ENCODE measurements at places on chromosomes 7 and 10.

DNA sequence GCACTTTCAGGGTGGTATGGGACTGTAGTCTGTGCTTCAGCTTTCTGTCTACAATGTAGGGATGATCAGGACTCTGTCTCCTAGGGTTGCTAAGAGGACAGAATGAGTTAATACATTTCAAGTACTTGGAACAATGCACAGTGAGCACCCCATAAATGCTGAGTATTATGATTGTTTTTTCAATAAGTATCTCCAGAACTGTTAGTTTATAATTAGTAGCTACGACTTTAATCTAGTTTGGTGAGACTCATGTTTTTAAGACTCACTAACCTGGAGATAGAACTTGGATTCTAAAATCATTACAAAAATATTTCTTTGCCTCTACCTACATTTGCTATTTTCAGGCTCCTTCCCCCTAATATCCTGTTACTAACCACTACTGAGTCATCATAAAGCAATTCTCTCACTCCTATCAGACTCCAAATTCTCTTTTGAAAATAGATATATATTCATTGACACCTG lies 95.3 kb downstream of the CPED1 start:
- no peak for DNase-seq

- no peak for DNase-seq
Measured at GRCh38 chr10:93710333-93710909, 8.0 kb upstream of the FRA10AC1 start.

DNA sequence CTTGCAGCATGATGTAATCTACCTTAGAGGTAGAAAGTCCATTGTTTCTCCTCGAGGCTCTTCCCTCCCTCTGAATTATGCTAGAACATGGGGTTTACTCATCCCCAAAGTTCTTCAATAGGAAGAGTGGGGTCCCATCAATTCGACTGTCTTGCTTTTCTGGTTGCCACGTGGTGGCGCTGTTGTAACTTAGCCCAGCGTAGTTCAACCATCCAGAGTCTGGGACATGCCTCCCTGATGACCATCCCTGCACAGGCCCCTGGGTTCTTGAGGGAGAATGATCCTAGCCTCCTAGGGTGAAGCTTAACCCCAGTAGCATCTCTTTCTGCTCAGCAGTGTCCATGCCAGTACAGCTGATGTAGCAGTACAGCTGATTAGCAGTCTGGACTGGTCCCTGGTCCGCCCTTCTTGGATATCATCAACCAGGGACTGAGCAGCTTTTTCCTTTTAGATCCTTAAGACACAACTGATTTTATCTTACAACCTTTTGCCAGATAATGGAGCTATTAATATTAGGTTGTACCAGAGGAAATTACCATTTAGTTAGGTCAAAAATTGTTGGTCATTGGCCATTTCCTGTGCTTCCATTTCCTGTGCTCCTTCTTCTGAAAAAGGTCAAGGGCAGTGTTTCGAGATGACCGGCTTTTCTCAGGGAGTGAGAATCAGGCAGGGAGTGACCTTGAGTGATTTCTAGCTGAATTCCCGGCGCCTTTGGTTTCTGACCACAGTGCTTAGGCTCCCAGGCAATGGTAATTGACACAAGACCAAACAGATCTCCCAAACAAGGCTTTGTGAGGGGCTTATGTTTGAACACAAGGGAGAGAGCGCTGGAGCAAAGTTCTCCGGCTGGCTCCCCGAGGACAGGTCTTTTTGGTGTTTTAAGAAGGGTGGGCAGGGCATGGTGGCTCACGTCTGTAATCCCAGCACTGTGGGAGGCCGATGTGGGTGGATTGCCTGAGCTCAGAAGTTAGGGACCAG lies 65.4 kb downstream of the TACC2 start:
- peak; percentile 15 for DNase-seq

GRCh38 chr7:370259-370625 lies 80.3 kb downstream of the FOXL3 start:
- DNase-seq: no peak

Measured in spleen (tissue), 13 donors.